Naive thymus-derived CD8-positive, alpha-beta T cell (primary cell): ENCODE measurements at places on chromosomes 5 and 9. TPM values are rescaled to one million over a fixed set of nuclear protein-coding genes. Genes with fewer than 3 reads are reported as not detected.

HRH2 gene
- 5.5 TPM for polyA plus RNA-seq

QRFP gene
- not detected for polyA plus RNA-seq

LEAP2 gene
- polyA plus RNA-seq = 0.64 TPM

CCNO gene
- polyA plus RNA-seq = not detected

LURAP1L gene
- polyA plus RNA-seq = not detected

ATG12 gene
- polyA plus RNA-seq = 90.6 TPM

SPTAN1 gene
- polyA plus RNA-seq = 57.5 TPM

PRRT1B gene
- polyA plus RNA-seq = not detected

HTR4 gene
- polyA plus RNA-seq = not detected

FAM169A gene
- polyA plus RNA-seq = 5.7 TPM

SPINK7 gene
- polyA plus RNA-seq = not detected

CCIN gene
- not detected for polyA plus RNA-seq

SNCAIP gene
- polyA plus RNA-seq = not detected

RECK gene
- polyA plus RNA-seq = 14.8 TPM

ENTPD2 gene
- polyA plus RNA-seq = not detected

RNF183 gene
- polyA plus RNA-seq = not detected

FAM78A gene
- 28.1 TPM for polyA plus RNA-seq

SOHLH1 gene
- polyA plus RNA-seq = not detected

ARID3C gene
- not detected for polyA plus RNA-seq

BTNL8 gene
- polyA plus RNA-seq = not detected

SHOC1 gene
- polyA plus RNA-seq = not detected

OR13C4 gene
- not detected for polyA plus RNA-seq

IFNA2 gene
- not detected for polyA plus RNA-seq

EFCAB9 gene
- polyA plus RNA-seq = not detected

SPINK13 gene
- polyA plus RNA-seq = not detected

FOXD4L5 gene
- not detected for polyA plus RNA-seq

PFN3 gene
- not detected for polyA plus RNA-seq

SV2C gene
- polyA plus RNA-seq = not detected

FCN2 gene
- not detected for polyA plus RNA-seq

LAMC3 gene
- not detected for polyA plus RNA-seq

UNC5A gene
- polyA plus RNA-seq = not detected

FGF1 gene
- polyA plus RNA-seq = not detected

CENPP gene
- polyA plus RNA-seq = 2.4 TPM

KCNMB1 gene
- polyA plus RNA-seq = not detected

LCN2 gene
- not detected for polyA plus RNA-seq

WNT8A gene
- polyA plus RNA-seq = not detected

SLC4A9 gene
- polyA plus RNA-seq = not detected

CARD6 gene
- polyA plus RNA-seq = 0.66 TPM

FKTN gene
- 2.5 TPM for polyA plus RNA-seq

OR1J2 gene
- polyA plus RNA-seq = not detected

STK32A gene
- not detected for polyA plus RNA-seq

CLIC3 gene
- 7.0 TPM for polyA plus RNA-seq

PAIP2 gene
- 406 TPM for polyA plus RNA-seq

CCDC152 gene
- polyA plus RNA-seq = 3.7 TPM

EDIL3 gene
- polyA plus RNA-seq = not detected

POLK gene
- 16.3 TPM for polyA plus RNA-seq

CAMK2A gene
- not detected for polyA plus RNA-seq

PCDHGB4 gene
- polyA plus RNA-seq = not detected

DRD1 gene
- not detected for polyA plus RNA-seq

SLCO6A1 gene
- not detected for polyA plus RNA-seq

NUTM2F gene
- not detected for polyA plus RNA-seq

SLC34A3 gene
- polyA plus RNA-seq = not detected

NR4A3 gene
- polyA plus RNA-seq = 0.22 TPM

KCNV2 gene
- not detected for polyA plus RNA-seq

IL3 gene
- polyA plus RNA-seq = not detected

SUB1 gene
- polyA plus RNA-seq = 592 TPM
